ENCODE measurements at places on chromosomes 1 and 21. TPM values are rescaled to one million over a fixed set of nuclear protein-coding genes. Genes with fewer than 3 reads are reported as not detected.

Gene SOX13
- total RNA-seq = 20.9 TPM

Gene CCDC17
- 0.29 TPM for total RNA-seq

Gene HUNK
- 1.2 TPM for total RNA-seq

Gene G0S2
- 4.3 TPM for total RNA-seq

Gene S100A7
- total RNA-seq = not detected

Gene S100A16
- total RNA-seq = 581 TPM

Gene HFM1
- total RNA-seq = 0.07 TPM

Gene DISP3
- total RNA-seq = 0.54 TPM

Gene S100A7A
- total RNA-seq = not detected

Gene SYT6
- total RNA-seq = 0.13 TPM

Gene SLC37A1
- 3.1 TPM for total RNA-seq

Gene LRRC39
- total RNA-seq = 0.06 TPM

Gene PTCH2
- total RNA-seq = 0.27 TPM

Gene EDN2
- 41.6 TPM for total RNA-seq

Gene MYOG
- not detected for total RNA-seq

Gene ADGRB2
- 4.9 TPM for total RNA-seq

Gene TMEM200B
- 0.08 TPM for total RNA-seq

Data from A549 treated with Hydrocortisone at 1 μM for 4 hours (cell line).